ENCODE measurements at places on chromosomes 7 and 10.

GRCh38 chr10:124065382-124066125 is 27.8 kb downstream of the CHST15 start:
- DNase-seq, result no peak

DNA sequence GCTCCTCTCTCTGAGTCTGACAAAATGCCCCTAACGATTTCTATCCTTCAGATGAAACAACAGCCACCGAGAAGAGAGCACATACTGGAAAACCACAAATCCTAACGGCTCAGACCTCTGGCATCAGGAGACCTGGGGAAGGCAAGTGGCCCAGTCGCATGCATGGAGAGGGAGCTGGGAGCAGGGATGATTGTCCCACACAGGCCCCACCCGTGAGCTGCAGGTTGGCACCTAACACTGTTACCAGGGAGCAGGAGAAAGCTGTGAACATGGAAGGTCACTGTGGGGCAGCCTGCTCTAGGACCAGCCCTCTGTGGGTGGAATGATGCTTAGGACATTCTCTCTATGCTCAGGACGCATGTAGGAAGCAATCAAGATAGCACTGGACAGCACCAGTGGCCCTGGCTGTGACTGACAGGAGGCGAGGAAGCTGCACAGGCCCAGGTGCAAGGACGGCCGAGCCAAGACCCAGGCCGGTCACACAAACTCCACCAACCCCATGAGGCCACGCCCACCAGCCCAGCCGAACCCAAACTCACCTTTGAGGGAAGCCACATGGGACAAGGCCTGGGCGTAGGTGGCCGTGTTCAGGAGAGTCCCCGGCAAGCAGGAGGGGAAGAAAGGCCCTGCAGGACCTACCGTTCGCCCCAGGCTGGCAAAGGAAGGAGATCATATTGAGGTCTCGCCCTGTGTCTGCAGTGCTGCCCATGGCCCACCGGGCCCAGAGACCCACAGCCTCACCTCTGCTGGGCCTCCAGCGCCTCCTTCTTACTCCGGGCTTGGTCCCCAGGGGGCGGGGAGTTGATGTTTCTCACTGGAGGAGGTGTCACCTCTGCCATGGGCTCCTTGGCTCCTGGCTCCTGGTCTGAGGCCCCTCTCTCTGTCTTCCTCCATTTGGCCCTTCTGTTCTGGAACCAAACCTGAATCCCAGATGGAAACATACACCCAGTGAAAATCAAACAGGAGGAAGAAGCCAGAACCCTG is 9.7 kb downstream of the DRGX start:
- no peak for DNase-seq

DNA sequence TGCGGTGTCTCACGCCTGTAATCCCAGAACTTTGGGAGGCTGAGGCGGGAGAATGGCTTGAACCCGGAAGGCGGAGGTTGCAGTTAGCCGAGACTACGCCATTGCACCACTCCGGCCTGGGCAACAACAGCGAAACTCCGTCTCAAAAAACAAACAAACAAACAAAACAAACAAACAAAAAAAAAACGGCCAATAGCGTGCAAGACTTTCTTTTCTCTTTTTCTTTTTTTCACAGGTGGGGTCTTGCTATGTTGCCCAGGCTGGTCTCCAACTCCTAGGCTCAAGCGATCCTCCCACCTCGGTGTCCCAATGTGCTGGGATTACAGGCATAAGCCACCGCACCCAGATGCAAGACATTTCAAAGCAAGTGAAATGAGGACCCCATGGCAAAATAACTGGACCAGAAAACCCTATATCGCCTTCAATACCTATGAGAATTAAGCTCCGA is 1.6 kb downstream of the PSAP start:
- DNase-seq, result no peak

DNA sequence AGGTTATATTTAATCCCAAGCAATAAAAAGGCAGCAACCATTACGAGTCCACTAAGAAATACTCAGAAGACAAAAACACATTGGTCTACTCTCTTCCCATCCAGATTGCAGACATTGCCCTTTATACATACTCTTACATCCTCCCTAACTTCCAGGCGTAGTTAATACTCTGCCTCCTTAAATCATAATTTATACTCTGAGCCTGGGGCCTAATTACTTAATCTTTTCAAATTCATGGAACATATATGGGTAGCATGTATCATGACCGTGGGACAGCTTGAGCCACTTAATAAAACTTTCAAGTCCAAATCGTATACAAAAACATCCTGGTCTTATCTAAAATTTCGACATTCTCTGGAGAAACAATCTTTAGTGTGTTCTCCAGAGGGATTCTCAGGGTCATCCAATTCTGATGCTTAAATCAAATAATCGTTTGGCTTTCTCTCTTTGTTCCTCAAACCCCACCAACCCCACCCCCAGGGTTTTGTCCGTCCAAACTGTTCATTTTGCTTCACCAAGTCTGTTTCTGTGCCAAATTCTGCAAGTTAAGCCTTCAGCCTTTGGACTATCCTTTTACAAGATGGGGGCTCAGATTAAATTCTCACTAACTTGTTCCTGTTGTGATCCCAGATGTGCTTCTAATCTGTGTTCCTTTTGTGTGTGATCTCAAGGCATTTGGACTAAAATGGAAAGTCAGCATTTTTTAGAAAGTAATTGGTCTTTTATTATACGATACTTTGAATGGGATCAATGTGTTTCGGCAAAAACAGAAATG is 86.4 kb downstream of the ADAM12 start:
- no peak for DNase-seq

GRCh38 chr10:29546773-29547313 is 87.9 kb downstream of the SVIL start:
- DNase-seq, result no peak

GRCh38 chr7:41247143-41247865 is 455.6 kb downstream of the INHBA start:
- DNase-seq, result no peak

- no peak for DNase-seq
These were observed 41.5 kb upstream of the GARS1 start for GRCh38 chr7:30553141-30553540.

GRCh38 chr10:131111471-131112080 is 199.9 kb downstream of the TCERG1L start:
- no peak for DNase-seq

DNA sequence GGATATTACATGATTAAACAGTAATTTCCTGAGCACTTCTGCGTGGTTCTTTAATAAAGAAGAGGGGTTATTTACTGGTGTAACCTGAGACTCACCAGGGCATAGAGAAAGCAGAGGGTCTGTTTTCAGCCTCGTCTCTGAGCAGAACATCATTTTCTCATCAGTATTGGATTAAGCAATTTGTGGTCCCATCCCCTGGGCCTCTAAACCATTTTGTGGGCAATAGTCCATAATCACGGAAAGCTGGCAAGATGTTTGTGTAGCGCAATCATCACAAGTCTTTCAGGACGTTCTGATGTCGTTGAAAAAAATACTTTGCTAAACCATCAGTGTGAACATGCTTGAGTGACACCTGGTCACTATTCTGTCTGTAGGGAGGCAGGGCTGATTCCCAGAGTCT is 37.1 kb upstream of the SEC61G start:
- DNase-seq, result no peak
